Activated naive CD4-positive, alpha-beta T cell treated with anti-CD3 and anti-CD28 coated beads for 36 hours (primary cell): ENCODE measurements at places on chromosomes 3 and 15. TPM values are rescaled to one million over a fixed set of nuclear protein-coding genes. Genes with fewer than 3 reads are reported as not detected.

- no peaks in the 10 kb centered on the region for H3K36me3 ChIP-seq
- no peak overlapping the region for H3K27ac ChIP-seq
- no peak overlapping the region for H3K4me3 ChIP-seq
- H3K4me1 ChIP-seq = no peaks in the 10 kb centered on the region
- no peak for DNase-seq
Observed at GRCh38 chr3:185103359-185104127, 49.3 kb downstream of the C3orf70 start.

- DNase-seq = no peak
- peaks cover 1% of the 10 kb centered on the region for H3K27me3 ChIP-seq
- H3K36me3 ChIP-seq = no peaks in the 10 kb centered on the region
Observed at GRCh38 chr15:98123834-98124233, 163.3 kb downstream of the ARRDC4 start.

DNA sequence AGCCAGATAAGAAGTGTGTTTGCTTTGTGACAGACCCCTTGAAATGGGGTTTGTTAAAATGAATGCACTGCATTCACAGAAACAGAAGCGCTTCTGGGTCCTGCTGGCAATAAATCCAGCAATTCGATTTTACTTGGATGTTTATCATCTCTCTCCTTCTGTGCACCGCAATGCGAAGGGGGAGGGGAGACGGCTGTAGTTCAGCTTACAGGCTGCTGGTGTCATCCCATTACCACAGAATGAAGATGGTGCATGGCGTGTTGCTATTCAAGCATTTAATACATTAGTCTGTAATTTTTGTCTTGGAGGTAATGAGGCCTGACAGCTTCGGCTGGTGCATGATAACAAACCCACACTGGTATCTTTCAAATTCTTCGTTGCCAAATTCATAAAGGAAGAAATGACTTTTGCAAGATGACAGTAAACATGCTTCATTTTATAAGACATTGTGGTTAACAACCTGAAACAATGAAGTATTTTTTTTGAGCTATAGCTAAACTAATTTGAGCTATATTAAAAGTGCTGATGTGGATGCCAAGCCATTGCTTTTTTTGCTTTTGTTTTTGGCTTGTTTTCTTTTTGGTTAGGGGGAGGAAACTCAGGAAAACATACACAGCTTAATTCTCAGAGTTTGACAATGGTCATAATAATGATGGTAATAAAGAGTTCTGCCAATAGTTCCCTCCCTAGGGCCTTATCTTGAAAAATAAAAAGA, 418.3 kb downstream of the OTOL1 start:
- no peak for DNase-seq
- H3K4me3 ChIP-seq = no peak overlapping the region
- no peak overlapping the region for H3K27ac ChIP-seq
- H3K4me1 ChIP-seq = no peaks in the 10 kb centered on the region
- no peaks in the 10 kb centered on the region for H3K36me3 ChIP-seq

- H3K4me3 ChIP-seq = no peak overlapping the region
- no peaks in the 10 kb centered on the region for H3K27me3 ChIP-seq
- no peaks in the 10 kb centered on the region for H3K4me1 ChIP-seq
- H3K27ac ChIP-seq = no peak overlapping the region
Observed at GRCh38 chr3:123292321-123293310, 90.9 kb downstream of the SEC22A start.

GRCh38 chr15:85164841-85165466, 183.3 kb downstream of the PDE8A start:
- peaks cover 3% of the 10 kb centered on the region for H3K27me3 ChIP-seq
- H3K27ac ChIP-seq = no peak overlapping the region
- no peak overlapping the region for H3K4me3 ChIP-seq
- H3K4me1 ChIP-seq = peaks cover 6% of the 10 kb centered on the region

GRCh38 chr3:136929977-136930670, 27.7 kb upstream of the IL20RB start:
- DNase-seq = no peak
- H3K4me1 ChIP-seq = peaks cover 50% of the 10 kb centered on the region
- no peak overlapping the region for H3K27ac ChIP-seq
- no peak overlapping the region for H3K4me3 ChIP-seq
- no peaks in the 10 kb centered on the region for H3K27me3 ChIP-seq
- H3K36me3 ChIP-seq = peaks cover 40% of the 10 kb centered on the region

DNA sequence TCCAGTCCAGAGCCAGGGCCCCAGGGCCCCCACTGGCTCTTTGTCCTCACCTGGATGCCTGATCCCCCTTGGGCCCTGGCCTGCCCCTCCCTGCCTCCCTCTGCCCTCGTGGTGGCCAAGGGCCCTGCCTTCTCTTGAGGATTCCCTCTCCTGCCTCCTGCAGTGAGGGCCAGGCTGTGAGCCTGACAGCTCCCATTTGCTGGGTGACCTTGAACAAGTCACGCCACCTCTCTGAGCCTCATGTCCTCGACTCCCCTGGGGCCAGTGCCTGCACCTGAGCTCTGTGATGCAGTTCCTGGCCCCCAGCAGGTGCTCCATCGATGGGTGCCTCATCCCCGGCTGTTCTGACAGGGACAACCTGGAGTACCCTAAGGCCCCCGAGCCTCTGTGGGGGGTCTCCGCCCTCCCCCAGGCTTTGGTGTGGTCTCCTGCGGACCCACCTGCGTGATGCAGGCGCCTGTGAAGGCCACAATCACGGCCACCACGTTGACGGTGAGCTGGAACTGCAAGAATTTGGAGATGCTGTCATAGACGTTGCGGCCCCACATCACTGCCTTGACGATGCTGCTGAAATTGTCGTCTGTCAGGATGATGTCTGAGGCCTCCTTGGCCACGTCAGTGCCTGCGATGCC, 24.1 kb upstream of the SEC13 start:
- H3K4me1 ChIP-seq = no peaks in the 10 kb centered on the region
- DNase-seq = no peak
- H3K27ac ChIP-seq = no peak overlapping the region
- H3K36me3 ChIP-seq = no peaks in the 10 kb centered on the region
- no peaks in the 10 kb centered on the region for H3K27me3 ChIP-seq
- no peak overlapping the region for H3K4me3 ChIP-seq

- no peaks in the 10 kb centered on the region for H3K4me1 ChIP-seq
- no peak overlapping the region for H3K27ac ChIP-seq
- H3K36me3 ChIP-seq = peaks cover 17% of the 10 kb centered on the region
- H3K4me3 ChIP-seq = no peak overlapping the region
- no peak for DNase-seq
Observed at GRCh38 chr3:193662757-193663322, 69.8 kb downstream of the OPA1 start.

- H3K27me3 ChIP-seq = no peaks in the 10 kb centered on the region
- no peaks in the 10 kb centered on the region for H3K36me3 ChIP-seq
- H3K4me1 ChIP-seq = no peaks in the 10 kb centered on the region
Observed at GRCh38 chr3:26438981-26439884, 183.3 kb upstream of the LRRC3B start.

GRCh38 chr15:59473226-59473625, 35.2 kb downstream of the FAM81A start:
- H3K27me3 ChIP-seq = peaks cover 2% of the 10 kb centered on the region
- DNase-seq = no peak
- H3K4me3 ChIP-seq = no peak overlapping the region
- no peak overlapping the region for H3K27ac ChIP-seq
- H3K36me3 ChIP-seq = no peaks in the 10 kb centered on the region

SEMA3F gene
- total RNA-seq = not detected

CHRM5 gene
- not detected for total RNA-seq

RBPMS2 gene
- total RNA-seq = not detected

GHSR gene
- not detected for total RNA-seq

CLSTN2 gene
- total RNA-seq = not detected

PLSCR2 gene
- total RNA-seq = not detected

SMARCC1 gene
- 84.5 TPM for total RNA-seq

KNL1 gene
- total RNA-seq = 31.0 TPM
